ENCODE measurements at places on chromosomes 1 and 21.

DNA sequence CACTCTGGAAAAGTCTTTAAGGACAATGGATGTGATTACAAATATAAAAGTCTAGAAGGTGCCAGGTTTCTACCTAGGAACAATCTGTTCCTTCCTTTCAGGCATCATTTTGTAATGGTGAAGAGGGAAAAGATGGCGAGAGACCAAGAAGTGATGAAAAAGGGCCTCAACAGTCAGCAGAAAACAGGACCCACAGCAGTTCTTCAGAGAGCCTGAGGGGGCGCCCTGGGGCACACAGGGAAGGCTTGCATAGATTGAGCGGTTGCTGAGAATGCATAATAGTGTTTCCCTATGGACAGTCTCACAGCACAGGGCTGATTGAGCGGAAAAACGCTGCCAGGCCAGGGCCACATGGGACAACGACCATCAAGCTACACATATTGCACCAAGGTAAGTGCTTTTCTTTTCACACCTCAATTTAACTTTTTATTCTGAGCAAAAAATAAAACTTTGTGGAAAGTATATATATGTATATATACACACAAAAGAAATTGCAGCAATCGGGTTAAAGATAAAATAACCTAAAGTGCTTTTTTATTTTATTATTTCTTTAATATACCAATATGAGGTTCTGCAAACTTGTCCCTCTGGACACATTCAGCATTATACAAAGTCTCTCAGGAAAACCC lies 3.1 kb upstream of the YRDC start:
- peak; percentile 54 for DNase-seq

DNA sequence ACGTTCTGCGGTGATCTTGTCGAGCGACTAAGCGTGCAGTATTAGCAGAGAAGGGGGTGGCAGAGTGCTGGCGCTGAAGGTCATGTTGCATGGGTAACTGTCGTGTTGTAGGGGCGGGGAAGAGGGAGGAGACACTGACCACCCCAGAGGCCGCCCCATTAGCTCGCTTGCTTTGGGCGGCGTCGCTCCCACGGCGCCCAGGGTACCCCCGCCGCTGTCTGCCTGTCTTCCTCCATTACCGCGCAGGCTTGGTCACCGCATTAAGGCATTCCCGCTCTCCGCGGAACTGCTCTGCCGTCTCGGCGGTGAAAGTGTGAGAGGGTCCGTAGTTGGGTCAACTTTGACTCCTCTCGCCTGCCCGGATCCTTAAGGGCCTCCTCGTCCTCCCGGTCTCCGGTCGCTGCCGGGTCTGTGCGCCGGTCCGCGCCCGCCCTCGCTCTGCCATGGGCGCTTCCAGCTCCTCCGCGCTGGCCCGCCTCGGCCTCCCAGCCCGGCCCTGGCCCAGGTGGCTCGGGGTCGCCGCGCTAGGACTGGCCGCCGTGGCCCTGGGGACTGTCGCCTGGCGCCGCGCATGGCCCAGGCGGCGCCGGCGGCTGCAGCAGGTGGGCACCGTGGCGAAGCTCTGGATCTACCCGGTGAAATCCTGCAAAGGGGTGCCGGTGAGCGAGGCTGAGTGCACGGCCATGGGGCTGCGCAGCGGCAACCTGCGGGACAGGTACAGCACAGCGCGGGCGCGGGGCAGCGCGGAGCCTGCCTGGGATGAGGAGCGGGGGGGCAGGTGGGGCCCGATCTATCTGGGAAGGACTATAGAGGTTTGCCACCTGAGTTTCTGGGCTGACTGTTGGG lies at the start of gene MTARC2:
Gene MTARC2, plus strand, starts transcription at position 234 of the 846 bp plus-strand sequence. Its CDS starts 210 bp downstream, at position 444.
- peak; percentile 87 for DNase-seq

GRCh38 chr1:95007687-95008086 lies 65.1 kb downstream of the ALG14 start:
- DNase-seq = no peak

DNA sequence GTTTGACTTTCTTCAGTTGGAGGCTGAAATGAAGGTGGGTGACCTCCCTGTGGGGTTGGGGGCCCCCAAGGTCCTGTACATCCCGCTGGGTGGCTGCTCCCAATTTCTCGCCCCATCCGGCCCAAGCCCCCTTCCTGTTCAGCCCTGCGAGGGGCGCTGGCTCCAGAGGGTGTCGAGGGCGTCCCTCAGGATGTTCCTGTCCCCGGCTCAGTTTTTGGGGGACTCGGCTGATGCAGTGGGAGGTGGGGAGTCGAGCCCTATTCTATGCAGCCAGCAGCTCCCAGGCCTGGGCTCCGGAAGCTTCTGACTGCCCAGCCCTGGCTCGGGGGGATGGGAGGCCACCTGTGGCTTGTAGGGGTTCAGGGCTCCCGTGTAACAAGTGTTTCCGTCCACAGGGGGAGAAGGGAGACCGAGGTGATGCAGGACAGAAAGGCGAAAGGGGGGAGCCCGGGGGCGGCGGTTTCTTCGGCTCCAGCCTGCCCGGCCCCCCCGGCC lies 38.2 kb downstream of the SLC19A1 start:
- no peak for DNase-seq

GRCh38 chr1:160576390-160576789 lies 2.9 kb downstream of the CD84 start:
- DNase-seq = no peak

DNA sequence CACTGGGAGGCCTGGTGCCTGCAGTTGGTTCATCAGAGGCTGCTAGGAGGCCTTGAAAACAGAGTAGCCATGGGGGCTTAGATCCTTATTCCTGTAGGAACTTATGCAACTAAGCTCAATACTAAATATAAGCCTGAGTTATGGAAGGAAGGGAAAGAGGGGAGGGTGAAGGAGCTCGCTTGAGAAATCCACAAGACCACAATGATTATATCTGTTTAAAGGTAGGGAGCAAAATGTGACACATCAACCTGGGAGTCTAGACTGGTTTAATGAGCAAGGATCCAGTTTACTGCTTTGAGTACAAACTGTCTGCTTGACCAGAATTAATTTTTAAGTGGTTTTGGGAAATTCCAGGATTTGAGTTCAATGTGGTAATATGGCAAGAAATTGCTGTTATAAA lies 20.4 kb upstream of the ANGPTL7 start:
- DNase-seq = no peak

- DNase-seq = no peak
These were observed 11.6 kb downstream of the GNG4 start for GRCh38 chr1:235637756-235638534.

- DNase-seq = no peak
These were observed 5.2 kb downstream of the STRIP1 start for GRCh38 chr1:110039641-110040040.

DNA sequence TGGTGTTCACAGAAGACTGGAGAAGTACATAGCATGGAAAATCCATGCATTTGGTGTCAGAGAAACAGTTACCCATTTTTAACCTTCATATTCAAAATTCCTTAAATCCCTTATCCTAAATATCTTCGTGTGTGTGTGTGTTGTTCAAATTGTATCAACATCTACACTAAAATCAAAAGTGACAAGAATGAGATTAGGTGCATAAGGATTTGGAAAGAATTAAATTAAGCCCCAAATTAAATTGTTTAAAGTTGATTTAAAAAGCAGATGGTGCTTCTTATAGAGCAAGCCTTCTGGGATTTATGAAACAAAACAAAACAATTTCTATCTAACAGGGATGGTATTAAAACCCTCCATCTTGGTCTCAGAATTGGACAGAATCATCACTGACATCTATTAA lies 4.7 kb downstream of the RSPH1 start:
- no peak for DNase-seq

- DNase-seq = peak; percentile 96
These were observed 22.6 kb downstream of the COL18A1 start for GRCh38 chr21:45427331-45428271.

DNA sequence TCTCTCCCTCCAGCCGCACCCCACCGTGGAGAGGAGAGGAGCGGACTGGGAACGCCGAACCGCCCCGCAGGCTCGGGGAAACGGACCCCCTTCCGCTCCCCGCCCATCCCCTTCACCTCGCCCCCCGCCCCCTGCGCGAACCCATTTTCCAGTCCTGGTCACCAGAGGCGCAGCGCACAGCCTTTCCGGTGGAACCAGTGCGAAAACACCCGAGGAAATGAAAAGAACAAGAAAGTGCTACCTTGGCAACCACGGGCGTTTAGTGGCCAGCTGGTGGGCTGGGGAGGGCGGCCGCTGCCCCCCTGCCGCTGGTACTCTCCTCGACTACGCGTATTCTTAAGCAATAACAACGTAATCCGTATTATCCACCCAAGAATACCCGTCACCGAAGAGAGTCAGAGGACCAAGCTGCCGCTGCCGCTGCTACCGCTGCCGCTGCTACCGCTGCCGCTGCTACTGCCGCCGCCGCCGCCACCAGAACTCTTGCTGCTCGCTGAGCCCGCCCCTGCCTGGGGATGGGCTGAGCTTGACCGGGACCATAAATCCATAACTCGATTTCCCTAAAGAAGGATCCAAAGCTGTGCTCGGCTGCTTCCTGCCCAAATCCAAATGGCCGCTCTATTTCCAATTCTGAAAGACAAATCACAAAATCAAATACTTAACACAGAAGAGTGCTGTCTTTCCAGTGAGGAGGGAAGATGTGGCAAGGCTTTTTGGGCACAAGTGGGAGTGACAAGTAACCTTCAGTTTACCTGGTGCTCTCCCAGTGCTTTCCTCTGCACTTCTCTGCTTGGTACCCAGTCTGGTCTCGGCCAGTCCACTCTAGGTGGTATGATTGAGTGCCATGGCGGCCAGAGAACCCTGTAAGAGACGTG lies 125.2 kb upstream of the DPYD start:
- peak; percentile 78 for DNase-seq

- no peak for DNase-seq
These were observed 47.5 kb upstream of the GOLT1A start for GRCh38 chr1:204261266-204261665.

GRCh38 chr1:40032240-40032891 lies 8.2 kb upstream of the CAP1 start:
- DNase-seq = peak; percentile 64

DNA sequence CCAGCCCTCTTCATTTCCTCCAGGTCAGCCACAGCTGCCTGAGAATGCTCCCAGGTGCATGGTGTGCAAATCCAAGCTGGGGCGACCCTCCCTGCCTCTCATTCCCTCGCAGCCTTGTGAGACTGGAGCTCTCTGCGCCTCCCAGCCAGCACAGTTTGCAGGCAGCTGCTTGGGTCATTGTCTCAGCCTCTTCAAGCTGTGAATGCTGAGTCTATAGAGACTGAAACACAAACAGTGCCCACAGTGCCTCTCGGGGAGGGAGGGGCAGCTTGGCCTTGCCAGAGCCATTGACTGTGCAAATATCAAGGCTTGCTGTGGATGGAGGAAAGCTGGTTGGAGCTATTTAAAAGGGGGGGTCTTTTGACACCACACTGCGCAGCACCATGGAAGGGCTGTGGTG lies 10.6 kb downstream of the PLXNA2 start:
- DNase-seq = no peak

GRCh38 chr1:171366085-171366484 lies 52.1 kb downstream of the FMO4 start:
- no peak for DNase-seq

DNA sequence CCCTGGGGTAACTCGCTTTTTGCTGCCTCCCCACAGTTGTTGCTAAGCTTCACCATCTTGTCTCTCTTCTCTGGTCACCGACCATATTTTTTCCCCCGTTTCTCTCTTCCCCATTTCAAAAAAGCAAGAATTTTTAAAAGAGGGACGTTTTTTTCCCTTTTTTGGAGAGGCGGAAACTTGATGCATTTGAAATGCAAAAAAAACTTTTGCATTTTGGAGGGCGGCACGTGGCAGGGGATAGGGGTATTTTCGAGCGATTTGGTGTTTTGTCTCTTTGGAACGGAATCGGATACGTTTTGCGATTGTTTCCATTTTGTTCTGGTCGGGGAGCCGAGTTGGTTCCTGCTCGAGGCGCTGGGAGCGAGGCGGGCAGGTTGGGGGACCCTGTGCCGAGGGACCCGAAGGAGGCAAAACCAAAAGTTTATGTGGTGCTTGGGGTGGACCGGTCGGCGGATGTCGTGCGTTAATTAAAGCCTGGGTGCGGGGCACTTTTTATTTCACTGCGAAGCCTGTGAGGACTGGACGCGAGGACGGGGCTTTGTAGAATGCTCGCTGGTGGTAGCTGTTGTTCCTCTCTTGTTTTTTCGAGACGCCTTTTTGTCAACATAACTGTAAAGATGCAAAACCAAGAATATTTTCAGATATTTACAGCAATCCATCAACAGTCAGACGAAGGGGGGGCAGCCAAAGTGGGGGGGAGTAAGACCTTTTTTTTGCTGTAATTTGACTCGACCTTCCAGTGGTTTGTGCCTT lies 884 bp downstream of the H3-3A start:
- peak; percentile 18 for DNase-seq
